Dermis blood vessel endothelial cell (primary cell): ENCODE measurements at places on chromosomes 4 and X. TPM values are rescaled to one million over a fixed set of nuclear protein-coding genes. Genes with fewer than 3 reads are reported as not detected.

RTL9 gene
- not detected in 2 replicates for total RNA-seq

WNK3 gene
- total RNA-seq: 0.60 and 1.0 TPM in 2 replicates

LGI2 gene
- total RNA-seq: 0.05 TPM in 1 of 2 replicates, not detected in the other

ZIC3 gene
- total RNA-seq: not detected in 2 replicates

OPN1MW gene
- total RNA-seq: 0.17 TPM in 1 of 2 replicates, not detected in the other

LRP2BP gene
- total RNA-seq: 0.34 and 0.93 TPM in 2 replicates

NLRP2B gene
- under 0.01 and 0.14 TPM in 2 replicates for total RNA-seq

CFAP99 gene
- 0.17 TPM in 1 of 2 replicates, not detected in the other for total RNA-seq

UGT2B7 gene
- 0.09 and 0.34 TPM in 2 replicates for total RNA-seq

RNF4 gene
- 79.5 and 85.4 TPM in 2 replicates for total RNA-seq

MAGEA2 gene
- not detected in 2 replicates for total RNA-seq

NXF2 gene
- total RNA-seq: not detected in 2 replicates

NAA11 gene
- not detected in 2 replicates for total RNA-seq

BEX5 gene
- total RNA-seq: 0.17 TPM in 1 of 2 replicates, not detected in the other

JAKMIP1 gene
- total RNA-seq: not detected in 2 replicates

LDOC1 gene
- 2.9 and 5.6 TPM in 2 replicates for total RNA-seq

SUPT20HL2 gene
- total RNA-seq: not detected in 2 replicates

BMP3 gene
- total RNA-seq: not detected in 2 replicates

DNA sequence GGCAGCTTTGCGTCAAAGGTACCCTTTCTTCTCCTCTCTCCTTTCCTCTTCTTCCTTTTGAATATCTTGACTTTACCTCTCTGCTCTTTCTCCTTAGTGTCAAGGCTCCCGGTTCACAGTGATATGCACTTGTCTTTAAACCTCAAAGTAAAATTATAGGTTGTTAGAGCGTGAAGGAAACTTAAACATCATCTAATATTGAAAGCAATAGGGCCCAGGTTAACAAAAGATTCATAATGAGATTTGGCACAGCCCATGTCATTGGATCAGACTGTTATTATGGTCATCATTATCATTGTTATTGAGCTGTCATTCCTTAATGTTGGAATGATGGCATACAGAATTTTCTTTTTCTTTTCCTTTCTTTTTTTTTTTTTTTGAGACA lies 32.5 kb downstream of the FTHL17 start:
- DNase-seq: no peak

DNA sequence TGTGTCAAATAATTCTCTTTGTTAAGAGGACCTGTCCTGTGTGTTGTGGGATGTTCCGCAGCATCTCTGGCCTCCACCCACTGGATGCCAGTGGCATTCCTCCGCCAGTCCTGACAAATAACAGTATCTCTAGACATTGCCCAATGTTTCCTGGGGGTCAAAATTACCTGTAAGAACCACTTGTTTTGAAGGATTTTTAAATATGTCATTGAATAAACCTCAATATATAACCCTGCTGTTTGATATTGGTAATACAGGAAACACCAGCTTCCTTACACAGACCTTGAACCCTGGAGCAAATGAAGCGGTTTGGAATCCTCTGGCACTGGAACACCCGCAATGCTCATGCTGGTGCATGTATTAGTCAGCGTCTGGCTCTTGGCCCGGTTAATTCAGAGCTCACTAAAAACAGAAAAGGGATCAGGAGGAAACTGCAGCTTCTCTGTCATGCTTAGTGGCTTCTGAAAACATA lies 101.3 kb downstream of the TBL1X start:
- peak; percentile 84 for DNase-seq

DNA sequence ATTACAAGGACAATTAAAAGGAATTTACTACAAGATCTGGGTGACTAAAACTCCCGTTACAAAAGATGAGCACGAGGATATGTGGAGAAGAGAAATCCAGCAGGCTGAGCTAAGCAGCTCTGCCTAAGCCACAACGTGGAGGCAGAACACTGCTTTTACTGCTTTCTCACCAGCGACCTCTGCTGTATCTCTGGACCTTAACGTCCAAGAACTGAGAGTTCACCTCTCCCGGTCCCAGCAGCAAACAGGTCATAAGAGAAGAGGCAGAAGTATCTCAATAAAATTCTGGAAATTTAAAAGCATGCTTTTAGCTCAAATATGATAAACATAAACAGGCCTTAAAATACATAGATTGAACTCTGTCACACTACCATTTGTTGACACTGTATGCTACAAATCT lies 81.0 kb downstream of the ADGRA3 start:
- peak; percentile 72 for DNase-seq

- no peak for DNase-seq
These were observed 36.4 kb upstream of the CT47C1 start for GRCh38 chrX:119036107-119037029.

- DNase-seq: no peak
These were observed 44.6 kb downstream of the C4orf33 start for GRCh38 chr4:129140521-129140920.

GRCh38 chrX:41677183-41678060 lies 11.4 kb upstream of the GPR34 start:
- DNase-seq: no peak

DNA sequence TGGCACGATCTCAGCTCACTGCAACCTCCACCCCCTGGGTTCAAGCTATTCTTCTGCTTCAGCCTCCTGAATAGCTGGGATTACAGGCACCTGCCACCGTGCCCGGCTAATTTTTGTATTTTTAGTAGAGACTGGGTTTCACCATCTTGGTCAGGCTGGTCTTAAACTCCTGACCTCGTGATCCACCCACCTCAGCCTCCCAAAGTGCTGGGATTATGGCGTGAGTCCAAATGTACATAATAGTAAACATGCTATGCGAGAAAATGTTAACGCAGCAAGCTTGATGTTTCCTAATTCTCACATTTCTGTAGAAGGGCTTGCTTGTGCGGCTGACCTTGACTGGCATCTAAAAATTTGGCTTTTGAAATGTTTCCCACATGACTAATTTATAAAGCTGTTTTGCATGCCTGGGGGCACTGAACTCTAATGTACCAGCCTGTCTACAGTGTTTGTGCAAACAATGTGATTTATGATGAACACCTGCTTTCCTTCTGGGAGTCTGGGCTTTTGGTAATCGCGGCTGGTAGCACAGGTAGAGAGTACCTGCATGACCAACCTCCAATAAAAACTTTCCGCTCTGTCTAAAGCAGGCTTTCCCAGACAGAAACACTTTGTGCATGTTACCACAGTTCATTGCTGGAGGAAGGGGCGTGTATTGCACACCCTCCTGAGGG lies 216.8 kb downstream of the IL15 start:
- DNase-seq: no peak

- DNase-seq: no peak
These were observed 93.2 kb upstream of the PRKX start for GRCh38 chrX:3806630-3807029.

GRCh38 chr4:187380181-187380581 lies 615.4 kb upstream of the ZFP42 start:
- no peak for DNase-seq

DNA sequence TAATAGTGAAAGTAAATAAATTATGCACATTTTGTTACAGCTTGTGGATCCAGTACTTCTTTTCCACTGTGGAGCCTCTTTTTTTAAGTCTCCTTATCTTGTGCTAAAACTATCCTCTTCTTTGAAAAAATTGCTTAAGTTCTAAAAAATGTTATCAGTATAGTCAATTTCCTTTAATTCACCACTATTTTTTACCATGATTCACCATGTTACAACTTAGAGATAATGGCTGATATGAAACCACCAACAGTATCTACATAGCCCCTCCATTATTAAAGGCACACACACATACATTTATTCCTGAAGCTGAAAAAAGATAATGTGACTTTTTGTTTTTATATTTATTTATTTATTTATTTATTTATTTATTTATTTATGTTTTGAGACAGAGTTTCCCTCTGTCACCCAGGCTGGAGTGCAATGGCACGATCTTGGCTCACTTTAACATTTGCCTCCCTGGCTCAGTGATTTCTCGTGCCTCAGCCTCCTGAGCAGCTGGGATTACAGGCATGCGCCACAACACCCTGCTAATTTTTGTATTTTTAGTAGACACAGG lies 243.2 kb downstream of the SPOCK3 start:
- no peak for DNase-seq

DNA sequence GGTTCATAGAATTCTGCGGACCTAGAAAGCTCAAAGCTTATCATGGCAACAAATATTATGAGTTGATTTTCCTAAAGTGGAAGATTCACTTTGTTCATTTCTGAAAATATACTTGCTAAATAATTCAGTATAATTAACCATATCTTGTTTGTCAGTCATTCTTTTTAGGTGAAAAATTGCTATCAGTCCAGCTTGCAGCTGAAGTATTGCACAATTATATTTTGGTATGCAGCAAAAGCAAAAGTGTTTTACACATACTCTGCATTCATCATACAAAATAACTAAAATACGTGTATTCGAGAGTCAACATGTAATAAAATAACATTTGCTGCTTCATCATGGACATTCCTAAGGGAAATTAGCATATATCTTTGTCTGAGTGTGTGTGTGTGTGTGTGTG lies 24.8 kb downstream of the DKK2 start:
- DNase-seq: no peak

DNA sequence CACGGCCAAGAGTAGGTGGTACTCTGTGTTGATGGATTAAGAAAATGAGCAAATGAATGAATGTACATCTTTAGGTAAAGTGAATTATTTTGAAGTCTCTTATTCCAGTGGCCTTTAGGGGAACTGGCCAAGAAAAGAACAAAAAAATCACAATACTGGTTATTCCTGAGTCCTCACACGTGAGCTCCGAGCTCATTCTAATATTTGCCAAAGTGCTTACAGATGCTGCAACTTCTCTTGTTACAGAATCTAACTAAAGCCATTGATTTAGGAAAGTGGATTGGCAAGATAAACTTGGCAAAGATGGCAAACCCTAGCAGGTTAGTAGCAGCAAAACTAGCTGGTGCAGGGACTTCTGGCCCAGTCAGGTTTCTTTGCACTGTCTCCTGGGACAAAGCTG lies 37.6 kb downstream of the IDS start:
- no peak for DNase-seq

- no peak for DNase-seq
These were observed 58.4 kb downstream of the DCUN1D4 start for GRCh38 chr4:51901363-51901762.

- DNase-seq: peak; percentile 52
These were observed 31.6 kb downstream of the SH3KBP1 start for GRCh38 chrX:19855700-19856381.

- DNase-seq: no peak
These were observed 198.1 kb upstream of the UGT8 start for GRCh38 chr4:114400531-114400930.

GRCh38 chr4:87718217-87718835 lies 68.2 kb downstream of the DMP1 start:
- DNase-seq: no peak

DNA sequence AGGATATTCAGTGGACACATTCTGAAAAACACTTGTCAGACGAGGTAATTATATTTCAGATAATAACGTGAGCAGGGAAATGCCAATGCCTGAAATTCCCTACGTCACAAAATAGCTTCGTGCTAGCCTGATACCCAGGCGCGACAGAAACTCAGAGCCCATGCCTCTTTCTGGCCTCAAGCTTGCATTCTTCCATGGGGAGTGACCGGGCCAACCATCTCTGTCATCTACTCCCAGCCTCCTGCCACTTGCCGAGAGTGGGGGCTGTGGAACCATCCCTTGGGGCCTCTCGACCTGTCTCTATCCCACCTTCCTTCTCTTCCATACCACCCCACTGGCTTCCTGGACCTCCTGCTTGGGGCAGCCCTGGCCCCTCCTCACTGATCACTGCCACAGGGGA lies 34.5 kb upstream of the CDKN2AIP start:
- DNase-seq: no peak

- no peak for DNase-seq
These were observed 1928.4 kb downstream of the STIM2 start for GRCh38 chr4:28788929-28789490.

DNA sequence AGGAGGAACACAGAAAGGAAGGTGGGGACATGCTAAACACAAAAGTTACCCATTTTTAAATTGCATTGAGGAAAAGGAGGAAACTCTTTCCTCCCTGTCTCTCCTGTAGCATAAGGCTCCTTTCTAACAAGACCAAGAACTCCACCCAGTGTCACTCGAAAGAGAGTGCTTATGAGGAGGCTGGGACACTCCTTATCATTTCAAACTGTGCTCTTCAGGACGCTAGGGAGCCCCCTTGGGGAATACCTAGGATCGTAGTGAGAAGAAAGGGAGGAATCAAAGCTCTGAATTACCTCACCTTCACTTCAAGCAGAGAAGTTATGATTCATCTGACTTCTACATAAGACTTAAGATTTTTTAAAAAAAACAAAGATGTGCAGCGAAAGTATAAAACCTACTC lies 65.5 kb downstream of the F9 start:
- DNase-seq: no peak

- no peak for DNase-seq
These were observed 1528.9 kb downstream of the PCDH7 start for GRCh38 chr4:32249040-32249439.

DNA sequence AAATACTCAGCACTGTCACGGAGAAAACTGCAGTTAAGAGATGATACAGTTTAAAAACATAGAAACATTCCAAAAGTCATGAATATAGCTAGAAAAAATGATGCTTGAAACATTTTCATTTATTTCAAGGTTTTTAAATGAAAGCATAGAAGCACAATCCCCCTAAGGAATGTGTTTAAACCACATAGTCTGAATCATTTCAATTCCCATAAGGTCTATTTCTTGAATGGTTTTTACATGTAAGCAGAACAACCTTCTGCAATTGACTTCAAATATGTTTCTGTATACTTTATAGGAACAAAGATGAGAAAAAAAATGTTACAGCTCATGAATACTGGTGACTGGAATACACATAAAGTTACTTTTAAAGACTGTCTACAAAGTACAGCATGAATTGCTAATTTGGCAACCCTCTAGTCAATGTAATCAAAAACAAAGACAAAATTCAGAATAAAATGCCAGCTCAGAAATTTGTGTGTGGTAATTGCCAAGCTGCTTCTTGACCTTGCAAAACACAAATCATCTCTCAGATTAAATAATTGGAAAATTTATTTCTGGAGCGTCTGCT lies 886.4 kb upstream of the ADGRL3 start:
- DNase-seq: no peak

DNA sequence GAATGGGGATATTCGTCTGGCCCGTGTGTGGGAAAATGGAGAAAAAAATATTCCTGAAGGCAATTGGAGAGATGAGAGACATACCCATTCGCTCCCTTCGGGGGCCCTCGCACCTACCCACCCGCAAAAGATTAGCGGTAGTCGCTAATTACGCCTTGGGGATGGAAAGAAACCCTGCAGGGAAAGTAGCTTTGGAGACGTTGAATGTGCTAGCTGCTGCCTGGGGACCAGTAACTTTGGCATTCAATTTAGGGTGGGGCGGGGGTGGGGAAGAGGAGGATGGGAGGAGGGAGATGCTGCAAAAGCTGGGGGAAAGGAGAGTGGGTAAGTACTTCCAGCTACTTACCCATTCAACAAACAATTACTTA lies 407 bp upstream of the ZC4H2 start:
- no peak for DNase-seq

- no peak for DNase-seq
These were observed 1.3 kb downstream of the NEXMIF start for GRCh38 chrX:74923942-74924448.

GRCh38 chr4:26151615-26152014 lies 169.2 kb upstream of the RBPJ start:
- DNase-seq: no peak

- no peak for DNase-seq
These were observed 8.7 kb downstream of the RNF212 start for GRCh38 chr4:1104647-1105046.

- DNase-seq: no peak
These were observed 328.5 kb downstream of the EVC2 start for GRCh38 chr4:5379895-5380294.

GRCh38 chrX:110188701-110189558 lies 129.0 kb downstream of the AMMECR1 start:
- peak; percentile 51 for DNase-seq

GRCh38 chrX:141989815-141990214 lies 86.1 kb downstream of the MAGEC1 start:
- DNase-seq: no peak
